Glutamatergic neuron (in vitro differentiated cells): ENCODE measurements at places on chromosomes 3 and 15. TPM values are rescaled to one million over a fixed set of nuclear protein-coding genes. Genes with fewer than 3 reads are reported as not detected.
A peak's percentile ranks its signal among the peaks of the same experiment; 100 is the strongest.

ANKRD63 gene
- not detected for total RNA-seq

COL6A6 gene
- 0.25 TPM for total RNA-seq

GRCh38 chr3:55203006-55203405, 275.1 kb upstream of the LRTM1 start:
- DNase-seq: no peak

DNA sequence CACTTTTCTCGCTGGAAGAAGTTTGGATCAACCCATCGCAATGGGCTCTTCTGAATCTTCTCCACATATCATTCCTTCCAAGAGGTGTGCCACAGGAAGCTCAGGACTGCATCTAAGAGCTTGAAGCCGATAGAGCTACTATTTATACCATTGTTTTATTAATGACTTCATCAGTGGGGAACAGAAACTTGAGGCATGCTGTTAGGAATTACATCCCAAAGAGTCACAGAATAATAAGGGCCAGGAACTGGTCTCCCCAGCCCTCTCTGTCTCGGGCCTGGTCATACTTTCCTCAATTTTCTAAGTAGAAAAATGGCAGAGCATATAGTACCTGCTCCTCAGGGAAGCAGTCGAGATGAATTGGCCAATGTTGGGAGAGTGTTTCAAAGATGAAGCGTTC, 16.9 kb upstream of the C15orf61 start:
- DNase-seq: no peak

- DNase-seq: no peak
Measured at GRCh38 chr3:171352387-171352935, 107.7 kb downstream of the TNIK start.

DNA sequence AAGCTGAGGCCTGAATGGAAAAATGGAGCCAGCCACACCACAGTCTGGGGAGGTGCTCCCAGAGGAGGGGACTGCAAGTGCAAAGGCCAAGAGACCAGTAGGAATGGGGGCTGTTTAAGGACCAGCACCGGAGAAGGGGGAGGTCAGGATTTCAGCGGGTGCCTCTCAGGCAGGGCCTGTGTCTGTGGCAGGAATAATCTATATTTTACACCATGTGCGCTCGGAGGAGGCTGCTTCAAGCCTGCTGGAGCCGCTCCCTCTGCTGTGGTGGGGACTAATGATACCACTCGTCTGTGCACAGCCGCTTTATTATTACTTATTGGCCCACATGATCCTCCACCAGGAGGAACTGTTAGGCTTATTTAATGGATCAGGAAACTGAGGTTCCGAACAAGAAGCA, 45.3 kb downstream of the TPRA1 start:
- peak; percentile 60 for DNase-seq

DNA sequence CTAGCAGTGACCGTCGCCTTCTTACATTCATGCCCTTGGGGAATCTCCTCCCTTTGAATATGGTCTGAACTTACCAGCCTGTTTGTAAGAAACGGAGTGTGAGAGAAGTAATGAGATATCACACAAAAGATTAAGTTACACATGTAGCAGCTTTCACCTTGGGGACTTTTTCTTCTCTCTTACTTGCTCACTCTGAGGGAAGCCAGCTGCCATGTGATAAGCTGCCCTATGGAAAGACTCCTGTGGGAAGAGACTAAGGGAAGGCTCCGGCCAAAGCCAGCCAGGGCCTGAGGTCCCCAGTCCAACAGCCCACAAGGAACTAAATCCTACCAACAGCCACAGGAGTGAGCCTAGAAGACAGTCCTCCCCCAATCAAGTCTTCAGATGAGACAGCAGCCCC, 190.4 kb upstream of the TSC22D2 start:
- no peak for DNase-seq

DNA sequence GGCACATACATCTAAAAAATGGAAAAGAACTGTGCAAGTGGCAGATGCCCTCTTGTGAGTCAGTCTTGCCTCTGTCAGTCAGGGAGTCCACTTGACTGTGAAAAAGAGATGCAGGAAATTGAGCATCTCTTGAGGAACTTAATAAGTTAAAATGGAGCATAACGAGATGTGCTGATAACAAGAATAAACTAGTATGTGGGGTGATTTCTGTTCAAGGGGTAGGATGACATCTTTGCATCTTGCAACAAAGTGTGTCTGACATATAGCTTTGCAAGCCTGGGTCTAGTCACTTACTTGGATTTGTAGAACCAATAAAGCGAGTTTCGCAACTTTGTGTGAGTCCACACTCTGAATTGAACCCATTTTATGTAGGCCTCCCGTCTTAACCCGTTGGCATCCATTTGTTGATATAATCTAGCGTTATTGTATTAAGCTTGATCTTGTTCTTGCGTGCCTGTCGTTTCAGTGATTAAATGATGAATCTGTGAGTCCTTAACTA, 2.2 kb downstream of the USP3 start:
- DNase-seq: no peak
